ENCODE measurements at places on chromosomes 5 and 9. TPM values are rescaled to one million over a fixed set of nuclear protein-coding genes. Genes with fewer than 3 reads are reported as not detected.

- no peaks in the 10 kb centered on the region for H3K27me3 ChIP-seq
- H3K36me3 ChIP-seq: no peaks in the 10 kb centered on the region
- H3K4me1 ChIP-seq: no peaks in the 10 kb centered on the region
- no peak for DNase-seq
Measured at GRCh38 chr9:28668158-28668557, 1094.9 kb upstream of the C9orf72 start.

Gene PTCH1
- 11.8 TPM for total RNA-seq

Gene ARAP3
- 6.1 TPM for total RNA-seq

GRCh38 chr9:2666569-2666968 lies 45.0 kb downstream of the VLDLR start:
- no peak overlapping the region for H3K27ac ChIP-seq
- H3K4me1 ChIP-seq: no peaks in the 10 kb centered on the region
- no peak overlapping the region for H3K4me3 ChIP-seq

DNA sequence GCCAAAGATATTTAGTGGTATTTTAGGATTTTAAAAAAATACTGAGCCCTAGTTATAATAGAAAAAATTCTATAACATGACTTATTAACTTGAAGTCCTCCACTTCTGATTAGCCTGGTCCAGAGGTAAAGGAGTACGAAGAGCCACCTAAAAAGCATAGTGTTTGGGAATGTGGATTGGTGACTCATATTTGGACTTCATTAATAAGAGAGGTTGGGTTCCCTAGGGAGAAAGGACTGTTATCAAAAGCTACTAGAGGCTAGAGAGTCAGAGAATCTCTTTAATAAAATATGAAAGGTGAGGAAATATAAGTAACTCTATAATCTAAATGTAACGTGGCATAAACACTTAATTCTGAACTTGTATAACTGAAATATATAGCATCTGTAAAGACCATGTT lies 180.7 kb upstream of the TARS1 start:
- no peaks in the 10 kb centered on the region for H3K36me3 ChIP-seq
- no peak for DNase-seq
- H3K4me1 ChIP-seq: no peaks in the 10 kb centered on the region
- no peak overlapping the region for H3K4me3 ChIP-seq

Gene DIPK1B
- 1.3 TPM for total RNA-seq

GRCh38 chr5:66810848-66811261 lies 214.7 kb downstream of the MAST4 start:
- H3K4me3 ChIP-seq: no peak overlapping the region
- H3K36me3 ChIP-seq: no peaks in the 10 kb centered on the region
- H3K4me1 ChIP-seq: no peaks in the 10 kb centered on the region
- H3K27ac ChIP-seq: no peak overlapping the region
- no peak for DNase-seq

- no peaks in the 10 kb centered on the region for H3K36me3 ChIP-seq
- no peaks in the 10 kb centered on the region for H3K4me1 ChIP-seq
- no peak overlapping the region for H3K4me3 ChIP-seq
- H3K27ac ChIP-seq: no peak overlapping the region
Measured at GRCh38 chr9:76904661-76905457, 1.1 kb downstream of the PRUNE2 start.

Gene HSD17B3
- total RNA-seq: 1.5 TPM

Gene SPATA31D1
- not detected for total RNA-seq

Gene KCNN2
- total RNA-seq: not detected

All from CD4-positive, CD25-positive, alpha-beta regulatory T cell (primary cell).